Activated CD8-positive, alpha-beta memory T cell treated with anti-CD3 and anti-CD28 coated beads, Interleukin-2, amount 50 U/mL, for 48 hours (primary cell): ENCODE measurements at places on chromosomes 5 and 9.

- DNase-seq = no peak
Measured at GRCh38 chr9:105129731-105130130, 114.7 kb upstream of the SLC44A1 start.

DNA sequence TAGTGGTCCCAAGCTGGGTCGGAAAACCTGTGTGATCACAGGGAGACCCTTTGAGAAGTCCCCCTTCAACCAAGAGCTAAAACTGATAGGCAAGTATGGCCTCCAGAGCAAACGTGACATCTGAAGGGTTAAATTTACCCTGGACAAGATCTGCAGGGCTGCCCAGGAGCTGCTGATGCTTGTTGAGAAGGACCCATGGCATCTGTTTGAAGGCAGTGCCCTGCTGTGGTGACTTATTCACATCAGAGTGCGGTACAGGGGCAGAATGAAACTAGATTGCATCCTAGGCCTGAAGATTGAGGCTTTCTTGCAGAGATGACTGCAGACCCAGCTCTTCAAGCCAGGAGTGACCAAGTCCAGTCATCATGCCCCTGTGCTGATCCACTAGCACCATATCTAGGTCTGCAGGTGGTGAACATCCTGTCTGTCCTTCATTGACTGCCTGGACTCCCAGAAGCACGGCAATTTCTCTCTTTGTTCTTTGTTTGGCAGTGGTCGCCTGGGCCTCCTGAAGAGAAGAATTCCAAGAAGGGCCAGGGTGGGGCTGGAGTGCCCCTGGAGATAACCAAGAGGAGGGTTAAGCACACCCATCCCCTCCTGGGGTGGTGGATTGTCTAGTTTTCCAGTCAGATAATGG lies 25.7 kb upstream of the CHD1 start:
- DNase-seq = no peak

GRCh38 chr9:4997196-4997595 lies 12.1 kb downstream of the JAK2 start:
- DNase-seq = no peak

DNA sequence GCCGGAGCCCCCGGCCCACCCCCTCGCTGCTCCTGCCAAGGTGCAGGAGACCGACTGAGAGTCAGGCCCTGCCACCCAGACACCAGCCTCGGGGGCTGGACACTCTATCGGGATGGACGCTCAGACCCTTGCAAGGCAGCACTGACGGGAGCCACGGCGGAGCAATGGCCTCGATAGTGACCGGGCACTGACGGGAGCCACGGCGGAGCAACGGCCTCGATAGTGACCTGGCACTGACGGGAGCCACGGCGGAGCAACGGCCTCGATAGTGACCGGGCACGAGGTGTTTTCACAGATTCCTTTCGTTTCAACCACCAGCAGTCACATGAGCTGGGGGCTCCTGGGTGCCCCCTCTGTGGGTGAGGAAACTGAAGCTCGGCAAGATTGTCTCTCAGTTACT lies 123.6 kb upstream of the PPP1R26 start:
- no peak for DNase-seq

- peak; percentile 89 for DNase-seq
Measured at GRCh38 chr9:136882109-136882946, 4.0 kb upstream of the TRAF2 start.

DNA sequence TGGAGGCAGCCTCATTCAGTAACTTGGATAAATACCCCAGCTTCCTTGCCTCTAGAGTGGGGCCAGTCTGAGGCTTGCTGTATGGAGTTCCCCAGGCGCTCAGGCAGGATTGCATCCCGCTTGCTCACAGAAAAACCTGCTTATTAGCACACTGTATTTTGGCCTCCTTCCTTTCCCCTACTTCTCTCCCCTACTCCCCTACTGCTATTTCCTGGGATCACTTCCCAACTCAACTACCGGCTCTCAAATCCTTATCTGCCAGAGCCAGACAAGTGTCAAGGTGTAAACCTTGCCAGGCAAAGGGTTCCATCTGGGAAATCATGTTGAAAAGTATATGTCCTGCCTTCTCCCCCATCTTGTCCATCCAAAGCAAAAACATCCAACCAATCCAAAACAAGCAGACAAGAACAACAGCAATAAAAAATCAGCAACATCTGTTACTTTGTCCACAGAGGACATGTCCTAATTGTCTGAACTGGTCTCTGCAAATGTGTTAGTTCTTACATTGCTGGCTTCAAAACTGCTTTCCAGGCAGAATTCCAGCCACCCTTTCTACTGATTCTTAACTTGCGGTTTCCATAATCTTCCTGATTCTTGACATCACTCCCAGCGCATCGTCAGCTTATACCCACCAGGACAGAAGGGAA lies 164.1 kb upstream of the SEMA6A start:
- DNase-seq = no peak

DNA sequence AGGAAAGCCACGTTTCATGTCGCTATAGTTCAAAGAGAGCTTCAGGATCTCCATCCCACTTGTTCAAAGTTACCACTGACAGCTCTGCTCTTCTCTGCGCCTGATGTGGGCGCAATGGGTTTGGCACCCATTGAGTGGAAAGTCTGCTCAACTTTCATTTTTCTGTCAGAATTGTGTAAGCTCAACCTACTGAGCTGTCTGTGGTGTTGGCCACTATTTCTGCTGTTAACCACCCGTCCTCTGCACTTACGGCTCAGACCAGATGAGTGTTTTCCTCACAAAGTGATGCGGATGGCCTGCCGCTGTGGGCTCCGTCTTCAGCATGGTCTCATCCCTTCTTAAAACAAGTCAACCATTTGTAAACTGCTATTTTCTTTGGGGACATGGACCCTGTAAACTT lies 131.2 kb downstream of the WNK2 start:
- peak; percentile 37 for DNase-seq

GRCh38 chr5:142547445-142548380 lies 138.2 kb downstream of the FGF1 start:
- no peak for DNase-seq

DNA sequence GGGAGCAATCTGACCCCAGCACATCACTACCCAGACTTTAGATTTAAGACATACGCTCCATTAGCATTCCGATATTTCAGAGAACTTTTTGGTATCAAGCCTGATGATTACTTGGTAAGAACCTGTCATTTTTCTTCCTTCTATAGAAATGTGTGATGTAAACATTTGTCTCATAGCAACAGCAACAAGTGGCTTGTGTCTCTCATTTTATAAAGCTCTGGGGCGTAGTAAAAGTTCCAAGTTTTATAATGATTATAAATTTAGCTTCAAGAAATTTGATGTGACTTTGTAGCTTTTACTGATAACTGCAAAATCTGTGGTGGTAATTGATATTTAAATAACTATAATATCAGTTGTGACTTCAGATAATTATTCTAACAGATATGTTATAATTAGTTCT lies 137.2 kb downstream of the PRKACG start:
- no peak for DNase-seq

DNA sequence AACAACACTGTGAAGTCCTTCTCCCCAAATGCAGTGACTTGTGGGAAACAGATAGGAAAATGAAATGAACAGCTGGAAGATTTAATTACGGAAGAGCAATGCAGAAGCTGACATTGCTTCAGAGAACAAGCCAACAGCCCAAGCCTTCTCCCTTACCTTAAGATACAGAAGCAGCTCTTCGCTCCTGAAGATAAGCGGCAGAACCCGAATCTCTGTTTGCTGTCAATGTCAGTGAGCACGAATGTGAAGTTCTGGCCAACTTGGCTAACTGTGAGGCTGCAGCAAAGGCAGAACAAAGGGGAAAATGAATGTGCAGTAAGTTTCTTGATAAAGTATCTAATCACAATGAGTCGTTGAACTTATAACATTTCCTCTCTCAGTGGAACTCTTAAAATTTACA lies 172.4 kb downstream of the DENND1A start:
- no peak for DNase-seq

DNA sequence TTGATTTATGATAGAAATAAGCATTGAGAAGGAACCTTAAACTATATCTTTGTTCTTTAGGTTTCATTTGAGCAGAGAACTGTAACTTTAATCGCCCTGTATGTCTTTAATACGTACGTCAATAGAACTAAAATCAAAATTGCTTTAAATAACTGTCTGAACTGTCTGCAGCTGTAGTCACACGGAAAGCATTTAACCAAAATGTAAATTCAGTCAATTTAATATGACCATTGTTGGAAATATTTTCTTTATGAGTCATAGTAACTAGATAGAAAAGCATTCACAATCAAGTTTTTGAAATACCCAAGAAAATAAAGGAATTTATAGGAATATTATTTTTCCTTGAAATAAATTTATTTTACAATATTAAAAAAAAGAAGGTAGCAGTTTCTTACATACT lies 157.1 kb upstream of the CDH6 start:
- DNase-seq = no peak

- DNase-seq = no peak
Measured at GRCh38 chr5:88058625-88059024, 210.0 kb downstream of the TMEM161B start.

DNA sequence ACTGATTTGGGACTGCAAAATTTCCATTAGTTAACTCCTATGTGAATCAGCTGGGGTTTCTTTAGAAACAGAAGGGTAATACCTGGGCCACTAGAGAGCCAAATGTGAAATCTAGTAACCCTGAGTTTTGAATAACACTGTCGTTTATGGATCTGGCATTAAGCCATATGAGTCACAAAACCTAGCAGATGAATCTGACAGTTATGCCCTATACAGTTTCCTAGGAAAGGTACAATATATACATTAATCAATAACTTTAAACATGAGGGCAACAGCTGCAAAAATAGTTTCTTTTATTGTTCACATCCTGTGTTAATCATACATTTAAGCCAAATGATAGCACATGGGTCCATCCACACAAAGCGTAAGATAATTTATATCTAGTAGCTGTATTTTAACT lies 56.9 kb downstream of the PAM start:
- DNase-seq = no peak

DNA sequence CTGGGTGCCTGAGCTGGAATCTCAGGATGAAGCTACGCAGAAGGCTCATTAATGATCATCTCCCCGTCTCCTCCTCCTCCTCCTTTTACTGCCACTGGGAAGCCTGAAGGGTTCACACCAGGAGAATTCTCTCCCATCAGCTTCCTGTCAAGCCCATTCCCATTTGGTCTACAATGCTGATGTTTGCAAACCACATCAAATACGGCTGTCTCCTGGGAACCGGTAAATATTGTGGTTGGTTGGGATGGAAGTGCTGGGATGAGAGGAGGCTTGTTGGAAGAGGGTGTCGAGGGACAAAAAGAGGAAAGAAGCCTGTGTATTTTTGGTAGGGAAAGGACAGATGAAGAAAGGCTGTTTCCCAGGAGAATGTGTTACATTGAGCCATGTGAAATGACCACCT lies 13.2 kb upstream of the S1PR3 start:
- DNase-seq = peak; percentile 10

DNA sequence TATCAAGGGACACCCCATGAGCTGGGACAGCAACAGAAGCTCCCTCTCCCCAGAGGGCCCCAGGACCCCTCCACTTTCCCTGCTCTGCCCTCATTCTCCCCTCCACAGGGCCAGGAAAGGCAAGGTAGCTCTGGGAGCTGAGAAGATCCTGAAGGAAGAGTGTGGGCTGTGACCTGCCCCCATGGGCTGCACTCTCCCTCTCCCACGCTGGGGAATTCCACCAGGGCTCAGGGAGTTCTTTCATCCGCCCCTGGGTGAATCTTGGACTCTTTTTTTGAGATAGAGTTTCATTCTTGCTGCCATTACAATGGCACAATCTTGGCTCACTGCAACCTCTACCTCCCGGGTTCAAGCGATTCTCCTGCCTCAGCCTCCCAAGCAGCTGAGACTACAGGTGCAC lies 73.8 kb downstream of the C9orf50 start:
- DNase-seq = no peak

- no peak for DNase-seq
Measured at GRCh38 chr9:133428617-133429101, 6.5 kb downstream of the ADAMTS13 start.

GRCh38 chr5:11468334-11469039 lies 435.8 kb downstream of the CTNND2 start:
- DNase-seq = no peak

DNA sequence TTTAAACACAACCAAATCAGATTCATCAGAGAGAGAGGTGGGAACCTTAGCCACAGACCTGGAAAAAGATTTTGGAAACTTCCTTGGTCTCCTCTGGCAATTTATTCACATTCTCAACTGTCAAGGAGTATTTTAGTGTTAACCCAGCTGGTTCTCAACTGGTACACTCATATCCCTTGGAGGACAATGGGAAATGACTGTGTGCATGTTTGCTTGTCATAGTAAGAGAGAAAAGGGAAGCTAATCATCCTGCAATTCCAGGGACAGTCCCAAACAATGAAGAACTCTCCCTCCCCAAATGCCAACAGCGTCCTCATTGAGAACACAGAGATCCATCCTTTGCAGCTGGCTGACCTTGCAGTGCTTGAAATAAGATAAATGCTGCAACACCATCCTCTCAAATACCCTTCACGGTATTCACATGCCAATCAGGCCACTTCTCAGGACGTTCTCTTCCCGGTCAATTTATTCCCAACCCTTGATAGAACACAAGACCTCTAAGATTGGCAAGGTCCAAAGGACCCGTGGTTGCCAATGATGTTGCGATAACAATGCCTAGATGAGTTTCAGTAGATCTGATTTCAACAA lies 75.5 kb downstream of the EPB41L4B start:
- DNase-seq = no peak

- no peak for DNase-seq
Measured at GRCh38 chr5:42309865-42310264, 113.4 kb upstream of the GHR start.

GRCh38 chr5:150618588-150619281 lies 21.7 kb upstream of the SYNPO start:
- no peak for DNase-seq

GRCh38 chr9:85610074-85610860 lies 131.5 kb downstream of the AGTPBP1 start:
- no peak for DNase-seq

DNA sequence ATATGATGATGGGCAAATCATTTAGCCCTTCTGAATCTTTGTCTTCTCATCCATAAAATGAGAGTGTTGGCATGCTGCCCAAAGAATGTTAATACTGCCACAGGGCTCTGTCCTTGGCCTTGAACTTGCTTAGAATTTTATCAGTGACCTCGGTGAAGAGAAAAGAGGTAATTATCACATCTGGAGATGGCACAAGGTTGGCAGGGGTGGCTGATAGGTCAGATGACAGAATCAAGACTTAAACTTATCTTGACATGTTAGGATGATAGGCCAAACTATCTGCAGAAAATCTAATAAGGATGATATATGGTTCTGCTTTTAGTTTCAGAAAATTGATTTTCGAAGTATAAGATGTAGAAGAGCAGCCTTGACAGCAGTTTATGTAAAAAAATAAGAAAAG lies 599.1 kb upstream of the CLINT1 start:
- DNase-seq = no peak

GRCh38 chr9:12723409-12724028 lies 30.3 kb downstream of the TYRP1 start:
- no peak for DNase-seq
